ENCODE measurements at places on chromosomes 1 and 21. TPM values are rescaled to one million over a fixed set of nuclear protein-coding genes. Genes with fewer than 3 reads are reported as not detected.

- DNase-seq, result no peak
Measured at GRCh38 chr1:33346927-33347649, 26.2 kb upstream of the A3GALT2 start.

- DNase-seq, result no peak
Measured at GRCh38 chr1:48665708-48666407, 110.8 kb downstream of the BEND5 start.

- DNase-seq, result peak; percentile 64
Measured at GRCh38 chr1:93690921-93691789, 9.5 kb upstream of the BCAR3 start.

DNA sequence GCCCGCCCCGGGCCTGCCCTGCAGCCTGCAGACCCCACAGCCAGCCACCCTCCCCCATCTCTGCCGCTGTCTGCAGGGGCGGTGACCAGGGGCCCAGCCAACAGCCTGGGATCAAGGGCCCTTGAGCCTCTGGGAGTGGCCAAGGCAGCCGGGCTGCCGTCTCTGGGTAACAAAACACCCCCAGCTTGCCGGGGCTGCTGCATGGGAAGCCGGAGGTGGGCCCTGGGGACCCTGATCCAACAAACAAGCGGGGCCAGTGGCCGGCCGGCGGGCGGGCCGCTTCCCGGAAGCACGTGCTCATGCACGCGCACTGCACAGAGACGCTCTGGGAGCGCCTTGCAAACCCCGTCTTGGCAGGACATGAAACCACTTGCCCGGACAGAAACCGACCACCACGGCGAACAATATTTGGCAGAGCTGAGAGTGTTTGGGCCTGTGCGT lies 13.2 kb downstream of the MEGF6 start:
- DNase-seq, result peak; percentile 62

GRCh38 chr1:208216062-208216461 lies 28.1 kb downstream of the PLXNA2 start:
- no peak for DNase-seq

The FAM177B gene
- not detected for total RNA-seq

Measured in endodermal cell (in vitro differentiated cells).